ENCODE measurements at places on chromosomes 12 and 14.
A peak's percentile ranks its signal among the peaks of the same experiment; 100 is the strongest.

- H3K4me1 ChIP-seq = peaks cover 18% of the 10 kb centered on the region
- DNase-seq = peak; percentile 13
- no peak within 1 kb of the TSS for H3K27ac ChIP-seq
- no peaks in the 10 kb centered on the region for H3K36me3 ChIP-seq
- H3K27me3 ChIP-seq = peaks cover 72% of the 10 kb centered on the region
Observed at GRCh38 chr14:52950898-52951680, at the start of gene FERMT2. Gene FERMT2, minus strand, starts transcription at chr14:52951050. Its CDS starts 482 bp downstream, at chr14:52950568.

- H3K4me1 ChIP-seq = peaks cover 35% of the 10 kb centered on the region
- no peak for DNase-seq
- peak overlapping the region; percentile 73 for H3K4me3 ChIP-seq
- H3K27me3 ChIP-seq = no peaks in the 10 kb centered on the region
- H3K27ac ChIP-seq = peak overlapping the region; percentile 96
Observed at GRCh38 chr12:3897371-3897971, 24.3 kb upstream of the PARP11 start.

DNA sequence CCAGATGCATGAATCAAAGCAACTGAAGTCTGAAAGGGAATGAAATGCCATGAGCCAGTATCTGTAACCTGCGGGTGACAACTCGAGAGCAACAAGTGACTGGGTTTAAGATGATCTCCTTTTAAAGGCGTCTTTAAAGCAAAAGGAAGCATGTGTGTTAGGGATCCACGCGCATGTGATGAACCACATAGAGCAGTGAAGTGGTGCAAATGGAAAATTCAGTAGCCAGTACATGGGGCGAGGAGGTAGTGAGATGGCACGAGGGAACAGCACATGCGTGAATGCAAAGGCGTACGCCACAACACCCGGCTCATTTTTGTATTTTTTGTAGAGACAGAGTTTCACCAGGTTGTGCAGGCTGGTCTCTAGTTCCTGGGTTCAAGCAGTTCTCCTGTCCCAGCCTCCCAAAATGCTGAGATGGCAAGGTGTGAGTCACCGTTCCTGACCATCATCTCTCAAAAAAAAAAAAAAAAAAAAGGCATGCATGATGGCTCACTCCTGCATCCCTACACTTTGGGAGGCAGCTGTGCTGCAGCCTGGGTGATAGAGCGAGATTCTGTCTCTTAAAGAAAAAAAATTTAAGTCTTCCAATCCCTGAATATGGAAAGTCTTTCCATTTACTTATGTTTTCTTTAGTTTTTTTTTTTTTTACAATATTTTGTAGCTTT lies 24.6 kb upstream of the BCL7A start:
- no peak for DNase-seq
- peaks cover 2% of the 10 kb centered on the region for H3K4me1 ChIP-seq
- no peaks in the 10 kb centered on the region for H3K36me3 ChIP-seq
- H3K27me3 ChIP-seq = peaks cover 5% of the 10 kb centered on the region
- H3K27ac ChIP-seq = no peak overlapping the region
- H3K4me3 ChIP-seq = no peak overlapping the region

DNA sequence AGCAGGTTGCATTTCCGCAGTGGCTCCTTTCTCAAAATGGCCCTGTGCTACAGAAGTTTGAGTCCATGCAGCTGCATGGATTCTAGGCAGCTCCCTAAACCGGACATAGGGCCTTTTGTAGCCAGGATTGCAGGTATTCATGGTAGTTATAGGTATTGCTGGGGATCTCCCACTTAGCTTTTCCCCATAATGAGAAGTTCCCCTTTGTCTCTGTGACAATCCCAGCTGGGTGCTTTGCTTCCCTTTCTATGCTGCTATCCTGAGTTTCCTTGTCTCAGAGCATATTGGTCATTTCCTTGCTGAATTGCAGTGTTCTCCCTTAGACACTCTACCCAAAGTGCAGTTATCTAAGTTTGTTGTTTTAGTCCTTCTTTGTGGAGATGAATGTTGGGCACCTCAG lies 120.9 kb upstream of the MIS18BP1 start:
- no peak overlapping the region for H3K4me3 ChIP-seq
- no peaks in the 10 kb centered on the region for H3K4me1 ChIP-seq
- H3K36me3 ChIP-seq = no peaks in the 10 kb centered on the region
- no peaks in the 10 kb centered on the region for H3K27me3 ChIP-seq
- no peak overlapping the region for H3K27ac ChIP-seq

GRCh38 chr12:69355363-69356028 lies 4.0 kb upstream of the YEATS4 start:
- H3K27ac ChIP-seq = no peak overlapping the region
- H3K36me3 ChIP-seq = peaks cover 4% of the 10 kb centered on the region
- peaks cover 21% of the 10 kb centered on the region for H3K27me3 ChIP-seq
- H3K4me3 ChIP-seq = no peak overlapping the region

- no peak for DNase-seq
- H3K4me3 ChIP-seq = no peak overlapping the region
- no peaks in the 10 kb centered on the region for H3K36me3 ChIP-seq
- H3K4me1 ChIP-seq = peaks cover 2% of the 10 kb centered on the region
Observed at GRCh38 chr14:67396381-67396970, 15.5 kb downstream of the PLEK2 start.

DNA sequence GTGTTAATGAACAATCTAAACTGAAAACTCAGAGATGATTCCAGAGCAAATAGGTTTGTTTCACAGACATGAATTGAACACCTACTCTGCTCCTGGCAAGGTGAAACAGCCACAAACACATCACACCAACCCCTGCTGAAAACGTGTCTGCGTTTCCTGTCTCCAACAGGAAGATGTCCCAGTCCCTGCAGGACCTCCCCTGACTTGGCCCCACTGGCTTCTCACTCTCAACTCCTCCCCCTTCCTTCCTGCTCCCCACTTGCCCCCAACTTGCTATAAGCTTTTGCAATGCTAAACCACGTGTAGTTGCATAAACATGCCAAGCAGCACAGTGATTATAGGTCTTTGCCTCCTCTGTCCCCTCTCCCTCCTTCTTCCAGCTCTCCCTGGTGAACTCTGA lies 567.6 kb downstream of the BCL11B start:
- H3K4me1 ChIP-seq = peaks cover 9% of the 10 kb centered on the region
- H3K27me3 ChIP-seq = peaks cover 6% of the 10 kb centered on the region
- no peak overlapping the region for H3K27ac ChIP-seq
- peak overlapping the region; percentile 24 for H3K4me3 ChIP-seq
- no peak for DNase-seq
- H3K36me3 ChIP-seq = no peaks in the 10 kb centered on the region

DNA sequence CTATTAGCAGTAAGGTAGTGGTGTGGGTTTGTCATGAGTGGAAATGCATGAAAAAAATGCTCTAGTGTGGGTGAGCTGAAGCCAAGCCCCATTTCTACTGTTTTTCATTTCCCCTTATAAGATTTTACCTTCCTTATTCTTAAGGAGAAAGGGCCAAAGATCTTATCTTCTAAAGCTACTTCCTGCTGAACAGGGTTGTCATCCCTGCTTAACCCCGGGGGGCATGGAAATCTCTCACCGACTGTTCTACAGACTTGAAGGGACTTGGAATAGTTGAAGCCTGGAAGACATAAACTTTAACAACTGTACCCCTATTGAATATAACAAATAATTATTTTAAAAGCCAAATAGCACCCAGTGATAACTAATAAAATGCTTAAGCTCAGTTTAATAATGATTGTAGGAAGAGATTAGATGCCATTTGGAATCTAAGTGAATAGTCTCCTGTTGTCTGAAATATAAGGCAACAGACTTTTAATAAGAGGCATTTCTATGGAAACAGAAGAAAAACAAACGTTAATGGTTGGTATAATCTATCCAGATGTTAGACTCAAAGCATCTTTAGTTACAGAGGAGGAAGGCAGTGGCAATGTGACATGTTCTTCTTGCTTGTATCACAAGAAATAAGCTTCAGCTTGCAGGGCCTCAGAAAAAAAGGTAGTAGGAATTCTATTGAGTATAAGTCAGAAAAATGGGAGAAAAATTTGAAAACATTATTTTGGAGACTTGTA lies 1.8 kb upstream of the GMFB start:
- no peak for DNase-seq
- H3K27me3 ChIP-seq = no peaks in the 10 kb centered on the region
- H3K27ac ChIP-seq = no peak overlapping the region
- peaks cover 30% of the 10 kb centered on the region for H3K4me1 ChIP-seq

DNA sequence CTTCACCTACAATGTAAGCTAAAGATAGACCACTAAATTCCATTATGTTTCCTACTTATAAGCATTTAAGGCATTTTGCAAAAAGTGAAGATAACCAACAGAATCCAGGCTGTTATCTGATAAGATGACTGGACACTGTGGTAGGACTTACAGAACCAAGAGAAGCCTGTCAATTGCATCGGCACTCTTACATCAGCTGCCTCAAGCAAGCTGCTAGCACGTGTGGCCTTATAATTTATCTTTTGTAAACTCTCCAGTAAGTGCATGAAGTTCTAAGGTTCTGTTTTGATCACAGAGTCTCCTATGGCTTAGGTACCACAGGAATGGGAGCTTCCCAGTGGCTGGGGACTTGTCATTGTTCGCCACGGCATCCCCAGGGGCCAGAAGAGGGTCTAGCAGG lies 88.7 kb downstream of the TRAFD1 start:
- DNase-seq = no peak
- no peak overlapping the region for H3K4me3 ChIP-seq
- H3K4me1 ChIP-seq = no peaks in the 10 kb centered on the region
- H3K27me3 ChIP-seq = no peaks in the 10 kb centered on the region
- H3K27ac ChIP-seq = no peak overlapping the region

- no peak overlapping the region for H3K4me3 ChIP-seq
- H3K4me1 ChIP-seq = peaks cover 4% of the 10 kb centered on the region
- no peak overlapping the region for H3K27ac ChIP-seq
- no peak for DNase-seq
- H3K36me3 ChIP-seq = no peaks in the 10 kb centered on the region
Observed at GRCh38 chr12:122687086-122687485, 16.1 kb downstream of the HCAR2 start.

DNA sequence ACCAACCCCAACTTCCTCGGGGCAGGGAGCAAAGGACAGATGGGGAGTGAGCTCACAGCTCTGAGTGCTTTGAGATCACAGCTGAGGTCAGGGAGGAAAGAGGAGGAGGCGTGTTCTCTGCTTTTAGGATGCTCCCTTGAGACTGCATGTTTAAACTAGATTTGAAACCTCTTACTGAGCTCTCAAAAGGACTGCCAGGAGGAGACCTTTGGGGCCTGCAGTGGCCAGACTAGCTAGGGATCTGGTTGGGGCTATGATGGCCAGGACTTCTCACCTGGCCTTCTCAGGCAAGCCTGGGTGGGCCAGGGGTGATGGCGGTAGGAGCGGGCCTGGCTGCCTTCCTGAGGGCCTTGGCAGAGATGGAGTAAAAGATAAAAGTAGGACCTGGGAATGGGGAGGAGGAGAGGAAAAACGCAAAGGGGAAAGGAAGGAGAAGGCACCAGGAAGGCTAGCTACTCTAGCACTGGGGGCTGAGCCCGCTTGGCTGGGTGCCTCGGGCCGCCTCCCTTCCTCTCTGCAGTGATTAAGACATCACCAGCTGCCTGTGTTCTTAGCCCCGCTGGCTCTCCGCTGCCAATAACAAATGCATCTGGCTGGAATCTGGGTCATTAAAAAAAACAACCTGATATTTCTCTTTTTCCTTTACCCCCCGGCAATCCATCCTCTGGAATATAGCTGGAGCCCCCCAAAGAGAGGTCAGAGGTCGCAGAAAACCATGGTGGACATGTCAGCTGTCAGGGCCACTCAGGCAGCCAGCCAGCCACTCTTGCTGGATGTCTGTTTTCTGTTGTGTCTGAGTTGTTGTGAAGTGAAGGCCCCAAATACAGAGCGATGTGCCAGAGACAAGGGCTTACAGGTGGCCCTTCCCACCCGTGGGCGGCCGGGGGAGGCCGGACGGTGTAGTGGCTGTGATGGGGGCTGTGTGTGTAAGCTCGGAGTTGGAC lies 141.3 kb downstream of the TSPAN9 start:
- no peaks in the 10 kb centered on the region for H3K27me3 ChIP-seq
- H3K4me3 ChIP-seq = no peak overlapping the region
- DNase-seq = no peak
- H3K4me1 ChIP-seq = no peaks in the 10 kb centered on the region

- H3K27ac ChIP-seq = peak overlapping the region; percentile 90
- H3K4me1 ChIP-seq = peaks cover 47% of the 10 kb centered on the region
Observed at GRCh38 chr14:102316338-102316742, 3.2 kb upstream of the ZNF839 start.

GRCh38 chr12:54328595-54329337 lies 3.8 kb downstream of the COPZ1 start:
- H3K27me3 ChIP-seq = no peaks in the 10 kb centered on the region
- H3K27ac ChIP-seq = peak overlapping the region; percentile 66
- H3K4me3 ChIP-seq = peak overlapping the region; percentile 54
- peaks cover 49% of the 10 kb centered on the region for H3K4me1 ChIP-seq
- DNase-seq = no peak
- peaks cover 14% of the 10 kb centered on the region for H3K36me3 ChIP-seq
